Umbilical cord (tissue), 2 donors: ENCODE measurements at places on chromosomes 2 and 18. TPM values are rescaled to one million over a fixed set of nuclear protein-coding genes. Genes with fewer than 3 reads are reported as not detected.
A peak's percentile ranks its signal among the peaks of the same experiment; 100 is the strongest.

GALNT1 gene
- 72.5 TPM for total RNA-seq

- no peak for DNase-seq
Measured at GRCh38 chr18:37362158-37362890, 203.3 kb downstream of the CELF4 start.

HOXD12 gene
- 1.9 TPM for total RNA-seq

CCDC142 gene
- total RNA-seq: 35.2 TPM

- DNase-seq: no peak
Measured at GRCh38 chr2:3641841-3642421, 16.1 kb upstream of the ALLC start.

- no peak for DNase-seq
Measured at GRCh38 chr2:179579800-179580199, 281.6 kb downstream of the ZNF385B start.

GRCh38 chr18:51811883-51812282, 528.1 kb upstream of the DCC start:
- DNase-seq: no peak

GRCh38 chr2:224909885-224910573, 132.2 kb downstream of the DOCK10 start:
- peak; percentile 64 for DNase-seq

ACTG2 gene
- total RNA-seq: 896 TPM

MARCO gene
- not detected for total RNA-seq

- peak; percentile 71 for DNase-seq
Measured at GRCh38 chr18:25077038-25077943, 274.7 kb downstream of the ZNF521 start.

- DNase-seq: no peak
Measured at GRCh38 chr2:24824966-24825882, 32.0 kb downstream of the CENPO start.

GRCh38 chr18:26956863-26957262, 91.4 kb upstream of the AQP4 start:
- peak; percentile 30 for DNase-seq

DNA sequence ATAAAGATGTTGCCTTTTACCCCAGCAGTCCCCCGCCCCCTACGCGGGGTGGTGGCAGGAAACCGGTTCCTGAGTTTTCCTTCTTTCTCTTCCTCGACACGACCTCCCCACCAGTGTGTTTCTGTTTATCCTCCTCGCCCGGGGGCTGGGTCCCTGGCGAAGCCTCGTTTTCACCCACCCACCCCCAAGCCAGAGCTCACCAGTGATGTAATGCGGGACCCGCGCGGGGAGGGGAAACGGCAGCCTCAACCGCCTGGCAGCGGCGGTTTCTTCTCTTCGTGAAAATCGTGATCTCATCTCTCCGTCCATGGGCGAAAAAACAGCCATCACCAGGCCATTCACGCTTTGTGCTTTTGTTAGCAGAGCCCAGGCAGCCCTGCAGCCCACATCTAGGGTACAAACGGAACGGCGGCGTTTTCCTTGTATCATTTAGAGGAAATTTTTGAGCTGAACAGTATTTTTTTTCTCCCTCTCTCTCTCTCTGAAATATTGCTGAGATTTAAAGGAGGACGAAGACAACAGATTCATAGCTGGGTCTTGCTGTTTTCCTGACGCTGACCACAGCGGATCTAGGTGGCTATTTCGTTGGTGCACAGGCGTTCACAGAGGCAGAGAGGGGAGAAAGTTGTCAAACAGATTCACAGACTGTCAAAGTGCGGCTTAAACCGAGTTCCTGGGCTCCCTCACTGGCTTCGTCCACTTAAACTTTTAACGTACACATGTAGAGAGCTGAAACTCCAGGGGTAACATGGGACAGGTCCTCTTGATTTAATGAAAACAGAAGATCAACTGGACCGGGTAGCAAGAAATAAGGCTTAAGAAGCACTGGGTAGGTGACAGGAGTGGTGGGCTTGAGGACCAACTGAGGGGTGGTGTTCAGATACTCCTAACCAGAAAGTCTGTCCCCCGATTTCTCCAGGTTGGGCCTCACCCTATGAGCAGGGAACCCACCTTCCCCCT, 21.9 kb upstream of the PAX3 start:
- peak; percentile 46 for DNase-seq

DNA sequence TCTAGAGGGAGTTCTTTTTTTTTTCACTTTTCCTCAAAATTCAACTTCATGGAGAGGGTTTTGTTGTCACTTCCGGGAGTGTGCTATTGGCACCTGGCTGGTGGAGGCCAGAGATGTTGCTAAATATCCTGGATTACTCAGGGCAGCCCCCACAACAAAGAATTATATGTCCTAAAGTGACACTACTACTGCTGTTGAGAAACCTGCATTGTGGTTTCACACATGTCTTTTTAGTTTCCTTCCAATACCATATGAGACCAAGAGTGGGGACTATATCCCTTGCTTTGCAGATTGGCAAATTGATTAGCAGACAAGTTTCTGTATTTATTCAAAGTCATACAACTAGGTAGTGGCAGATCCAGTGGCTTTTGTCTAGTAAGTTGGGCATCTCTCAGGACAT, 826.8 kb downstream of the TRIB2 start:
- DNase-seq: no peak

DNA sequence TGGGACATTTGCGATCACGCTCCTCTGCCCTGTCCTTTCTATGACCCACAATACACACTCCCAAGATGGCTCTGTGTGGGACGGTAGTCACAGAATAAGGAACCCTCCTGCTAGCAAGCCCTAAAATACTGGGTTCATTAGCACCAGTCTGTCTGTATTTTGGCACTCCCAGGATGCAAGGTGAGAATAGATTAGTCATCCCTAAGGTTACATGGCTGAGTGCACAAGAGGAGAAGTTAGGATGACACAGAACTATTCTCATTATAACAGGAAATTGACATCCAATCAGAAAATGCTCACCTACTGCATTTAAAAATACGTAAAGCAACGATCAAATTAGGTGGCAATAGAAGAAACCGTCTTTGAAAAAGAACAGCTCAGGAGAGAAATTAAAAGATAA, 590.2 kb downstream of the EPHA4 start:
- no peak for DNase-seq

DNA sequence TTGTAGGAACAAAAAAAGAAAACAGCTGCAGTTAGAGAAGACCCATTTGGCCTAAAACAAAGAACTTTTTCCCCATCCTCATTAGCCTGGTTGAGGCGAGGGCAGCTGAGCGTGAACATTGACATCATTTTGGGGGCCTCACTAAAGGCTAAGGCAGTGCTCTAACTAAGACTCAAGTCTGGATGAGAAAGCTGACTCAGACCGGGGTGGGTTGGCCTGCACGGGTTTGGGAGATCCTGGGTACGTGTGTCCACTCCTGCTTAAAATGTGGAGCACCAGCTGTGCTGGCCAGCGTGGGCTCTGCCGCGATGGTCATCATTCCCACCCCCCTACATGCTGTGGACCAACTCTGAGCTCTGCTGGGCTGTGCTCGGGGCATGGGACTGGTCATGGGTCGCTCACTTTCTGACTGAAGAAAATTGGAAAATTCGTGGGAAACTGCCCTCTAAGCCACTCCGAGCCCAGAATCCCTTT, 86.0 kb upstream of the TMEM247 start:
- no peak for DNase-seq

- no peak for DNase-seq
Measured at GRCh38 chr2:182649316-182649715, 66.7 kb upstream of the DNAJC10 start.

ITGB6 gene
- 19.0 TPM for total RNA-seq

- DNase-seq: no peak
Measured at GRCh38 chr2:128686881-128687555, 368.4 kb upstream of the HS6ST1 start.

PAX8 gene
- total RNA-seq: 0.24 TPM

DCDC2C gene
- 1.7 TPM for total RNA-seq

DNA sequence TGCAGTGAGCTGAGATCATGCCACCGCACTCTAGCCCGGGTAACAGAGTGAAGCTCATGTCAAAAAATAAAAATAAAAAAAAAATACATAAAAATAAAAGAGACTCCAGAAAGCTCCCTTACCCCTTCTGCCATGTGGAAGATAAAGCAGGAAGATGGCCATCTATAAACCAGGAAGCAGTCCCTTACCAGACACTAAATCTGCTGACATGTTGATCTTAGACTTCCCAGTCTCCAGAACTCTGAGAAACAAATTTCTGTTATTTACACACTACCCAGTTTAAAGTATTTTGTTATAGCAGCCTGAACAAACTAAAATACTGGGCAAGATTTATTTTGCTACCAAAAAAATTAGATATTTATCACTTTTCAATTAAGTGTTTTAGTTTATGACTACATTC, 136.2 kb upstream of the SMAD7 start:
- no peak for DNase-seq

GRCh38 chr2:25548601-25549000, 124.8 kb downstream of the DTNB start:
- no peak for DNase-seq

DNA sequence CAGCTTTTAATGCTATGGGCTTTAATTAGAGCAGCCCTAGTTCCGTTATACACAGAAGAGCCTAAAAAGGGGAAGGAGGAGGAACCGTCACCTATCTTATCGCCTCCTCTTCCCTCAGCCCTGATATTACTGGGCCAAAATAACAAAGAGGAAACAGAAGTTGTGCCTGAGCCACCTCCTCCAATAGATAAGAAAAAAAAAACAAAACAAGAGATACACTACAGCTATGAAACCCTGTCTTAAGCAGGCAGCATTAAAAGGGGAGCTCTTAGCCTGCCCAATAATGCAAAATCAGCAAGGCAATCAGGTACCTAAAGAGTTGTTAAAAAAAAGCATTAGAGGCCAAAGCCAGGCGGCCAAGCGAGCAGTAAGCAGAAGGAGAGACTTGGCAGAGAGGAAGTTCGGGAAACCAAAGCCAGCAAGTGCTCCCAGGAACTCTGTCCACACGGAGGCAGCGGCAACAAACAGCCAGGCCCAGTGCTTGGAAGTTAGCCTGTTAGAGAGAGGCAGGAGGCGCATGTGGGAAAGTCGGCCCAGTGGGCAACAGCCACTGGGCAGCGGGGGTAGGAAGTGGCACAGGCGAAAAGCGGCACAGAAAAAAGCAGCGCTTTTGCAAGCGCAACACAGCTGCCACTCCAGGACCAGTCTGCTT, 41.8 kb upstream of the PDK1 start:
- DNase-seq: no peak

GRCh38 chr2:190511104-190511503, 23.4 kb downstream of the NEMP2 start:
- DNase-seq: peak; percentile 25

- no peak for DNase-seq
Measured at GRCh38 chr2:192775459-192776262, 580.9 kb upstream of the TMEFF2 start.

- no peak for DNase-seq
Measured at GRCh38 chr2:143333168-143333791, 204.1 kb downstream of the ARHGAP15 start.

ZNF513 gene
- total RNA-seq: 8.4 TPM

DNA sequence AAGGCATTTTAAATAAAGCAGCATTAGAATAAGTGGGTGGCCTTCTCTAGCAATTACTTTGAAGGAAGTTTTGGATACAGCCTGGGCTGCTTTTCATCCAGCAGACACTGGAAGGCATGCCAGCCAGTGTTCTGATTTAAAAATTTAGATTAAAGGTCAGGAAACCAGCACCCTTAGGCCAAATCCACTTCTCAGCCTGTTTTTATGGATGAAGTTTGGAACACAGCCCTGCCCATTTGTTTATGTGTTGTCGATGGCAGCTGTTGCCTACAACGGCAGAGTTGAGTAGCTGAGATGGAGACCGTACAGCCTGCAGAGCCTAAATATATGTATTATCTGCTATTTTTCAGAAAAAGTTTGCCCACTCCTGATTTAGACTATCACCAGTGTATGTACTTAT, 313.6 kb upstream of the ACVR2A start:
- DNase-seq: no peak

GRCh38 chr2:32384529-32384928, 27.7 kb downstream of the BIRC6 start:
- no peak for DNase-seq

- no peak for DNase-seq
Measured at GRCh38 chr2:215598376-215598975, 162.6 kb upstream of the FN1 start.

ACOXL gene
- 6.0 TPM for total RNA-seq

- DNase-seq: no peak
Measured at GRCh38 chr2:174344716-174345461, 10.1 kb downstream of the SP9 start.

HOXD11 gene
- total RNA-seq: 18.1 TPM

SP100 gene
- 88.1 TPM for total RNA-seq

- DNase-seq: no peak
Measured at GRCh38 chr2:205800224-205800623, 117.9 kb downstream of the NRP2 start.

DNA sequence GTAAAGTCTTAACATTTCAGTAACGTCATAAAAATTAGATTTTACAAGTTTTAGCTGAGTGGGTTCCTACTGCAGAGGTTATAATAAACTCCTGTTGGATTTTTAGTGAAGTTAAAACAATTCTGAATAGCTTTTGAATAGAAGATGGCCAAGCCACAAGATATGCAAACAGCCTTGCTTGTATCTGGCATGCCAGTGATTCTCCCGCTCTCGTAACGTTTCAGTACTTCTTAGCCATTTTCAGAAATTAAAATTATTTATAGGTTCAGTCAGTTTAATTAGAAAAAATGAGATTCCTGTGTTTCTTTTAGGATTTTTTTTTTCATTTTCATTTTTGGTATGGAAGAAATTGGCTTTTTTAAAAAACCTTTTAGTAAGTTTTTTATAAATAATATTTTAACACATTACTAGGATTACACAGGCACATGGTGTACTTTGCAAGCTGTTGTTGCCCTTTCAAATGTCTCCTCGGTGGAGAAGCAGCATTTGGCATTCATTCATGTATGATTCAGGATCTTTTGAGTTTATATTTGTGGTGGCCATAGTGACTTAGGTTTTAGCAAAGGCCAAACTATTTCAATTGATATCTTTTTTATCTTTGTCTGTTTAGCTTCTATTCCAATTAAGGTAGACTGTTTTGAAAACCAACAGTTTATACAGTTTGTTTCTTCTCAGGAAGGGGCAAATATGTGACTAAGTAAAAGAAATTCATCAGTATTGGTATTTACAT, 30.6 kb upstream of the RND3 start:
- DNase-seq: no peak

CCDC102B gene
- total RNA-seq: 44.5 TPM

GRCh38 chr2:54483426-54483825, 27.3 kb downstream of the SPTBN1 start:
- DNase-seq: no peak

SNTG2 gene
- total RNA-seq: not detected

UNC80 gene
- total RNA-seq: 4.6 TPM

DNA sequence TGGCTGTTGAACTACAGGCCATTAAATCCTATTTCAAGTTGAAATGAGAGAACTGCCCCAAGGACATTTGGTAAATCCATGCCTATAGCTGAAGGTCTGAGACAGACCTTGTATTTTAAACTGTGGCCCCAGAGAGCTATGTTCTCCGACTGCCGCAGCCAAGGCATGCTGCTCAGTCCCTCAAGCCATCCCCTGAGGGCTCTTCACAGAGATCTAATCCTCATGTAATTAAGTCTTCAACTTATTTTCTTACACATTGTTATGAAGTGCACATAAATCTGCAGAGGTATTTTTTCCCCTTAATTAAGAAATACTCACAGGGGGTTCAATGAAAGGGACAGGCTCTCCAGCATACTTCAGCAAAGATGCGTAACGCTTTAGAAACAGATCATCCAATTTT, 50.6 kb downstream of the ABCG8 start:
- no peak for DNase-seq

- no peak for DNase-seq
Measured at GRCh38 chr2:241298673-241299072, 16.8 kb downstream of the HDLBP start.

FAP gene
- 161 TPM for total RNA-seq

- no peak for DNase-seq
Measured at GRCh38 chr2:67848551-67849285, 214.1 kb downstream of the C1D start.

APOB gene
- total RNA-seq: 1.7 TPM
